Brain (organoid and tissue), 16 donors: ENCODE measurements at places on chromosomes 16 and 17.
A peak's percentile ranks its signal among the peaks of the same experiment; 100 is the strongest.

DNA sequence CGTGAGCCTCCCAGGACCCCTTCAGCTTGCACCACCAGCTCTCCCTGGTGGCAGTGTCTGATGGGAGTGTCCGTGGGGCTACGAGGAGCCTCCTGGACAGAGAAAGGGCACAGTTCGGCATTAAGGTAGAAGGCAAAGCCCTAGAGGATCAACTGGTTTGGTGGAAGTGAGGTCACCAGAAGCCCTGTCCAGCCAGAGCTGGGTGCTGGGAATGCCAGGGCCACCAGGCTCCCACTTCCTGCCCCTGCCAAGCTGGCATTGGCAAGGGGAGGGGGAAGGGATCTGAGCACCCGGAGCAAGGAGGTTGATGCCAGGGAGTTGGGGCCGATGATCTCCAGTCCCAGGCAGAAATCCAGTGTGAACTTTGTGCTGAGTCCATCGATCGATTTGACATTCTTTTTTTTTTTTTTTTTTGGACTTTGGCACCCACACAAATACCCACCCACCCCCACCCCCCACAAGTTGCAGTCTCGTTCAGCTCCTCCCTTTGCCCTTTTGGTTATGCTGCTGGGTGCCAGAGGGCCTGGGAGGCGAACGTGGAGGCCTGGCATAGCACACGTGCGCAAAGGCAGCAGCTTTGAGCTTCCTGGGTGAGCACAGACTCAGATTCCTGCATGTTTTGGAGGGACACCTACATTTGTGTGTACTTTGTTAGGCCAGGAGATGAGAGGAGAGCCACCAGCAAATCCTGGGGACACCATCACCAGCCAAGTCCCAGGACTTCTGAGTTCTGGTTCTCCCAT, 2.1 kb downstream of the NHERF1 start:
- no peak for DNase-seq

DNA sequence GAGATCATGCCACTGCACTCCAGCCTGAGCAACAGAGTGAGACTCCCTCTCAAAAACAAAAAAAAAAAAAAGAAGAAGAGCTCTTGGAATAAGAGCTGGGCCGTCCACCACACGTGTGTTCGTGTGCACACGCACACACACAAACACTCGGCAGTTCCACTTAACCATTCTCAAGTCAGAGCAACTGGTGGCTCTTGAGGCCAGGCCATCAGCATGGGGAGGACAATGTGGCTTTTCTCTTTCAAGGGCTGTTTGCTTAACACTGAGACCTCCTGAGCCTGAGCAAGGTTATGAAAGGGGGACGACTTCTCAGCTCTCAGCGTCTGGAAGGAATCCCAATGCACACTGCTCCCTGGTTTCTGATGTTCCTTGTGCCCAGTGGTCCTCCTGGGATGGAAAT, 444.9 kb downstream of the SOX9 start:
- no peak for DNase-seq

DNA sequence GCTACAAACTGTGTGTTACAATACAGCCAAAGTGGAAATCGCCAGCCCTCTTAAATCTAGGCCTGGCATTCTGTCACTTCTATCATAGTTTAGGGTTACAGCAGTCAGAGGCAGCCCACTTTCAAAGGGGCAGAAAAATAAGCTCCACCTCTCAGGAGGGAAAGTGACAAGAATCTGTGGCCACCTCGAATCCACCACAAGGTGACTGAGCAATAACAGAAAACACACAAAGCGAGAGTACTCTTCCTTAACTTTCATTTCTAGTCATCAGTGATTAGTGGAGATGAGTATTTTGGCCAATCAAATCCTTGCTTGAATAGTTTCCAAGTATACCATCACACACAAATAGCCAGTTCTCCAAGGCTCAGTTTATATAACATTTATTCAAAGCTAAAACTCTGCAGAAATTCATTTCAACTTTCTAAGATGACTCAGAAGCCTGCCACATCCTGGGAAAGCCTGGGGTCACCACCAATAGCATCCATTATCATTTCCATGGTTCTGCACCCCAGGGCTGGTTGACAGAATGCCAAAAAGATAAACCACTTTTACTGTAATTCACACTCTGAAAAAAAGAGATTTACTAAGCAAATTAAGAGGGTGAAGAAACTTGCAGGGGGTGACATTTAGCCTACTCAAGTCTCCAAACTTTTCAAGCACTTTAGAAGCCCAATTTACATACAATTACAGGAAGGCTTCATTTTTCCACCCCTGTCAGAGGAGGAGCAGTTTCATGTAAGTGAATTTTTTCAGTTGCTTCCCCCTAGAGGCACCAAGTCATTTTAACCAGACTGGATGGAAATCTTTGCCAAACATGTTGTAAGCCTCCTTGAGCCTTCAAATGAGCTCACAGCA, 66.8 kb downstream of the SALL1 start:
- DNase-seq: no peak

GRCh38 chr17:51060396-51060795, 60.3 kb downstream of the SPAG9 start:
- DNase-seq: no peak

- DNase-seq: no peak
These were observed 6.5 kb downstream of the ZNF205 start for GRCh38 chr16:3118846-3119245.

DNA sequence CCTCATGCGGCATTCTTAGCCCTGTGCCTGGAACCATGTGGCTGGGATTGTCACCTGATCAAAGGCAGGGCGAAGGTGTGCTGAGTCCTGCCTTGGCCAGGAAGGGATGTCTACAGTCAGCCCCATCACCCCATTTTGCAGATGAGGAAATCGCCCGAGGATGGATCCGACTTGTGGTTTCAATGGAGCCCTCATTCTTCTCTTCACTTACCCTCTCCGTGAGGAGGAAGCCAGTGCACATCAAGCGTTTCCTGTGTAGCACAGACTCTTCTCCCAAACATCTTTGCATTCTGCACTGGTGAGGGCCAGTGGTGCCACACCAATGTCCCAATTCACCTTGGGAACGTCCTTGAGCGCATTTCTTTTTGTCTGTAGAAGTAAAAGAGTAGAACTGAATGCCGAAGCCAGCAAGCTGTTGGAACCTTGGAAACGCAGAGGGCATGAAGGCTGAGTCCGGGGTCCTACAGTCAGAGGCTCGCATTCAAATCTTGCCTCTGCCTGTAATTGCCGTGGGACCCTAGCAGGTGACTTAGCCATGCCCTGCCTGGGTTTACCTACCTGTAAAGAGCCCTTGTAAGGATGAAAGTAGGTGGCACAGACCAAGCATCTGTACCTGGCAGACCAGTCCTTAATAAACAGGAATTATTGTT, 85.4 kb downstream of the IRF8 start:
- DNase-seq: no peak

- no peak for DNase-seq
These were observed 134.1 kb upstream of the GNAO1 start for GRCh38 chr16:56057151-56057550.

DNA sequence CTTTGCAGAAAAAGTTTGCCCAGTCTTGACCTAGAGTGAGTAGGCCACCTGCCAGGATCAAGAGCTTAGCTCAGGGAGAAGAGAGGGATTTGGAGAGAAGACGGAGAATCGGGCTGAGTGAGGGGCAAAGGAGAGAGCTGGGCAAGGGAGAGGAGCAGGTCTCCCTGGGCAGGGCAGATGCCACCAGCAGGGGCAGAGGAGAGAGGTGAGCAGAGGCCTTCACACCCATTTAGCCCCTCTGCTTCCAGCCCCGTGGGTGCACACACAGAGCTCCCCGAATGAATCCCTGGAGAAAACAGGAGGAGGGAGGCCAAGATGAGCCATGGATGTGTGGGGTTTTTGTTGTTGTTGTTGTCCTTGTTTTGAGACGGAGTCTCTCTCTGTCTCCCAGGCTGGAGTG, 29.2 kb downstream of the TBX4 start:
- no peak for DNase-seq

GRCh38 chr17:8046929-8047768, 8.3 kb downstream of the ALOX15B start:
- DNase-seq: no peak

GRCh38 chr17:9324864-9325263, 250.8 kb downstream of the STX8 start:
- DNase-seq: no peak

DNA sequence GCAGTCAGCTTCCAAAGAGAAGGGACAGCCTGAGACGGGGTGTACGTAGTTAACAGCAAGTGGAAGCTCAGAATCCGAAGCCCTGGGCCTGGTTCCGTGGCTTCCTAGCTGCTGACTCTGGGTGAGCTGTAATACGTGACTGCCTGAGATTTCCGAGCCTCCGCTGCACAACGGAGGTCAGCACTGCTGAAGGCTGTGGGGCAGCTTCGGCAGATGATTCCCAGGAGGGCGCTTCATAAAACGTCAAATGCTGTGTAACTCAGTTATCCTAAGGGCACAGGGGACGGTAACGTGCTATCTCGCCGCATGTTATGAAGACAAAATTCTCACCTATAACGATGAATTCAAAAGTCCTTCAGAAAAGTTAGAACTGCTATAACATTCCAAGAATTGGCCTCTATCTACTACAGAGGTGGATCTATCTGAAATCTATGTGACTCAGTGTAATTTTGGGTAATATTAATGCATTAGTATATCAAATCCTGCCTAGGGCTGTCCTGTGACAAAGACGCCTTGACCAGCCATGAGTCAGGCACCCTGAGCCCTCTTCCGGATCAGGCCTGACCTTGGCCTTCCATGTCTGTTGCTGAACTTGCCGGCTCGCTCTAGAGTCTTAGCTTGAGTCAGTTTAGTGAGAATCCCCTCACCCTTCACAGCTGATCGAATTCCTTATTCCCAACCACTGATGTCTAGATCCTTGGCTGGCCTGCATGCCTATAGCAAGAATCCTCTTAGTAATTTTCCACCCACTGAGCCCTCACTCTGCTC, 43.5 kb downstream of the MARF1 start:
- no peak for DNase-seq

DNA sequence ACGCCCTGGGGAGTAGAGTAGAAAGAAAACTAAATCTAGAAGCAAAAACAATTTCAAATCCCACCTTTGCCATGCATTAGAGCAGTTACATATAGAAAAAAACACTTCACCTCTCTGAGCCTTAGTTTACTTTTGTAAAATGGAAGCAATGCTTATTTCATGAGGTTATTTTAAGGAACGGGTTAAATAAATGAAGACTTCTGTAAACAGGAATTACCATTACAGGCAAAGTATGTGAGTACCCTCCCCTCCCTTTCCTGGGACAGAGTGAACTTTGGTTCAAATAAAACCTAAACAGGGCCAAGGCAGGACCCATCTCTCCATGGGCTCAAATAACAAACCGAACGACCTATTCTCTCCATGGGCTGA, 4.5 kb upstream of the KRT15 start:
- no peak for DNase-seq

- DNase-seq: peak; percentile 42
These were observed 95.0 kb downstream of the PLCG2 start for GRCh38 chr16:81873843-81874752.

GRCh38 chr17:62572888-62573401, 54.5 kb upstream of the MRC2 start:
- no peak for DNase-seq

GRCh38 chr16:89315791-89316581, 98.5 kb downstream of the ZNF778 start:
- no peak for DNase-seq

DNA sequence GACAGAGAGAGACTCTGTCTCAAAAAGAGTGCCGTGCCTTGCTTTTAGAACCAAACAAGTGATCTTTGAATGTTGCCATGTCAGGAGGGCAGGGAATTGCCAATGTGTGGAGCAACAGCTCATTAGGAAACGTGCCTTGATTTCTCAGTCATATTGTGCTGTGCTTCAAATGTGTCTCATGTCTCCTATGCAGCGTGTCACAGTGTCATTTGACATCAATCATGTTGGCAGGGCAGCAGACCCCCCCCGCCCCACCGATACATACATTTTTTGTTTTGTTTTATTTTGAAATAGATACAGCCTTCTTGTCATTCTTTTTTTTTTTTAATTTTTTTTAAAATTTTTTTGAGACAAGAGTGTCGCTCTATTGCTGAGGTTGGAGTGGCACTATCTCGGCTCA, 22.1 kb downstream of the MRC2 start:
- DNase-seq: no peak

- no peak for DNase-seq
These were observed 13.9 kb upstream of the CAPNS2 start for GRCh38 chr16:55552621-55553020.

GRCh38 chr17:17792551-17793377, 44.0 kb downstream of the SREBF1 start:
- peak; percentile 83 for DNase-seq

DNA sequence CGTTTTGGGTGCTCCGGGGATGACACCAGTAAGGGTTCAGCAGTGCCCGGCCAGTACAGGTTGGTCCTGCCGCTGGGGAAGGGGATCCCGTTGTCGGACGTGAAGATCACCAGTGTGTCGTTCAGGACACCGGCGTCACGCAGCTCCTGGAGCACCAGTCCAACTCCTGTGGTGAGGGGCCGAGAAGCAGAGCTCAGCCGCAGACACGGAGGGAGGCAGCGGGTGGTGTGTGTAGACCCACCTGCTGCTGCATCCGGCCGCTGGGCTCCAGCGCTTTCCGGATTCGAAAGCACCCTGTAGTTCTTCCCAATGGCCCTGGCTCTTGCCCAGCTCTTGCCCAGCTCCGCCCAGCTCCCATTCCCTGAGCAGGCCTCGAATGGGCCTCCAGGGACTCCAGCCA, 8.0 kb downstream of the SGSH start:
- DNase-seq: no peak

- no peak for DNase-seq
These were observed 54.4 kb downstream of the SF3B3 start for GRCh38 chr16:70578035-70578434.

- DNase-seq: no peak
These were observed 146.4 kb upstream of the COX10 start for GRCh38 chr17:13922885-13923284.

- no peak for DNase-seq
These were observed 6.2 kb upstream of the INPP5K start for GRCh38 chr17:1522626-1523025.

- no peak for DNase-seq
These were observed 42.0 kb downstream of the GOSR1 start for GRCh38 chr17:30519166-30519565.

DNA sequence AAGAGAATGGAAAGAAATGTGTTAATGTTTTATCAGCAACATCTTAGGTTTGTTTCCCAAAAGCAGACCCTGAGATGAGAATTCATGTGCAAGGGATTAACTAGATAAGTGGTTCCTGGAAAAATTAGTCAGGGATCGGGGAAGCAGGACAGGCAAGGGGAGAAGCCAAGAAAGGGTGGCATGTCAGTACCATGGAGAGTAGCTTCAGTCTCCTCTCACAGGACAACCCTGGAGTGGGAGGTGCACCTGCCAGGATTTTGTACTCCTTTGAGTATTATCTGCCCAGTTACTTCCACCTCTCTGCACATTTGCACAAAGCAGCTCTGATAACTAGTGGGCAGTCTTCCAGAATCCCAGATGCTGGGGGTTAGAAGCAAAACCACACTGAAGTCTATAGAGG, 117.0 kb downstream of the RGS9 start:
- DNase-seq: no peak
